NCI-H1930 (cell line): ENCODE measurements at places on chromosomes 5 and 9.

DNA sequence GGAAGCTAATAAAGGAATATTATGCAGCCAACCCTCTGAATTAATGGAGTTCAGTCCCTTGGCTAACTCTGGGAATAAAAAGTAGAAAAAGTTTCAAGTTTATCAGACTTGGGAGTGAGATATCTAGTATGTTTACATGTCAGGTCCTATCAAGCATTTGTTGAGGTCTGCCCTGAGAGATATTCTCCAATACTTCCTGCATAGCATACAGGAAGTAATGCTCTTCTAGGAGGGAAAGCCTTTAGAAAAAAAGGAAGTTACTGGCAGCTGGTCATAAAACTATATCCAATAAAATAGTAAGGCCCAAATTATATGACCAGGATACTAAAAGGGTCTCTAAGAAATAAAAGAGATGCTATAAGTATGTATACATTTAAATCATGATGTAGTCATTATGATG, 594.1 kb upstream of the FTMT start:
- DNase-seq, result no peak

DNA sequence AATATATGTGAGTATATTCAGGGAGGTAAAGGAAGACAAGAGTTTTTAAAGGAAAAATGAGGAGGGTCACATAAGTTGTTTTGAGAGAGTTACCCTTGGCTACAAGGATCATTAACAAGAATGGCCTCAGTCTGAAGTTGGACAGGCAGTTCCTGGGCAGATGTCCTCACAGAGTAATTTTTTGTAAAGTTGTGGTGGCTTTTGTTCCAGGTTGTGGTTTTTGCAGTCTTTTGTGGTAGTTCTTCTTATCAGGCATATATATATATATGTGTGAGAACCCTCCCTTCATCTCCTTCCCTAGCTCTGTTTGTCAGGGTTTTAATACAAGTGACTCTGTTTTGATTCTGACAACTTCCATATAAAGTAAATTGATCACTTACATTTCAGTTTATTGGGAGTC, 60.0 kb downstream of the CSNK1G3 start:
- no peak for DNase-seq

DNA sequence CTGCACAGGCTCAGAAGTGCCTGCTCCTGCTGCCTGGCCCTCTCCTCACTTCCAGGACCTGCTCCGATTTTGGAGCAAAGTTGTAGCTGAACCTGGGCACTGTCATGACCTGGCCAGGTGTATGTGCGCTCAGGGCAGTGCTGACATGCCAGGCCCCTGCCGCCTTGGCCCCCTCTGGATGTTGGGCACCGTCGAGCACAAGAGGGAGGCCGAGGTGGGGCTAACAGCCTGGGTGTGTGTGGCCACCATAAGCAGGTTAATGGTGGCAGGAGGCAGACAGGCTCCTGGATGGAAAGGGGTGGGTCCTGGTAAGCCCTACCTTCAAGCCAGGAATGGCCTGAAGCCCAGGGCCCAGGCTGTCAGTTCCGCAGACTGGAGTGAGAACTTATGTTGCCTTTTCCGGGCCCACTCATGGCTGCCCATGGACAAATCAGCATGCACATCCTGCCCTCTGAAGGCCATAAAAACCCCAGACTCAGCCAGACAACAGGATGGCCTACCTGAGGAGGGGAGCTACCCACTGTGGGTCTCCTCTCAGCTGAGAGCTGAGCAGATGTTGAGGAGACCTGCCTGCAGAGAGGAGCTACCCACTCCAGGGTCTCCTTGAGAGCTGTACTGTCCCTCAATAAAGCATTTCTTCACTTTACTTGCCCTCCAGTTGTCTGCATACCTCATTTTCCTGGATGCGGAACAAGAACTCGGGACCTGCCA, 66.2 kb downstream of the NACC2 start:
- no peak for DNase-seq

DNA sequence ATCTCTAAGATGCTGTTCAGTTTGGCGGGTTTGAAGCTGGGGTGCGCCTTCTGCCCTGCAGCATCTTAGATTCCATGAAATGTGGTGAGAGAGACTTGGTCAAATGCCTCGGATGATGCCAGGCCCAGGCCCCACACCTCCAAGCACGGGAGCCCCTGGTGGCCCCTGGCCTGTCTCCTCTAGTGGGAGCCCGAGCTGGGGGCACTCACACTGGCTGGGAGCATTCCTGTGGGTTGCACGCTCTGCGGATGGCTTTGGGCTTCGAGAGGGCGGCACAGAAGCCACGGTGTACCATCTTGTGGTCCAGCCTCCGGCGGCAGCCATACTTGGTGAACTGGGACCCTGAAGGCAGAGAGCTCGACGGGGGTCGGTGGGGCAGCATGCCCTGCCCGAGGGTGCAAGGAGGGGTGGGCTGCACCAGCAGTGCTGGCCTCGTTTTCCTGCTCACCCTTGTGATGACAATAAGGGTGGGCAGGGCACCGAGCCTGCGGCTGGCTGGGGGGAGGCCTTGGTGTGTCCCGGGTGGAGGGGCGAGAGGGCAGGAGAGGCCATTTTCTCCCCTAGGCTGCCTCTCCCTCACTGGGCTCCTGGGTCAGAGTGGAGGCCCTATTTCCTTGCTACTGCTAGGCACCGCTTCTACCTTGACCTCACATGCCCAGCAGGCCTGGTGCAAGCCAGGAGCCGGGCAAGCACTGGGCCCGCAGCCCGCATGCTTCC, 65.8 kb downstream of the ZNF354C start:
- no peak for DNase-seq

DNA sequence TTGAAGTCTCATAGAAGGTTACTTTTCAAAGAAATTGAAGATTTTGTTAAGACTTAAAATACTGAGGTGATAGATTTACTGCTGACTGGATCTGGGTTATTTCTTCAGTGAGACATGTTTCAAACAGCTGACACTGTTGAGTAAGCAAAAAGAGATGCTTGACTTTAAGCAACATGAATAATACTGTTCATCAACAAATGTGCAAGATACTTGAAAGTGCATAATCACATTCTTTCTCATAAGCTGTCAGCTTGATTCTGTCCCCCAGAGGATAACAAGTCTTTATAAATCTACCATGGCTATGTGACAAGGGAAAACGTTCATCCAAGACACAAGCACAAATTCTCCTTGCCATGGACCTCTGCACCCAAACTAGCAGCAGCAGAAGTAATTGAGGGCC, 260.1 kb upstream of the CDH18 start:
- DNase-seq, result no peak

DNA sequence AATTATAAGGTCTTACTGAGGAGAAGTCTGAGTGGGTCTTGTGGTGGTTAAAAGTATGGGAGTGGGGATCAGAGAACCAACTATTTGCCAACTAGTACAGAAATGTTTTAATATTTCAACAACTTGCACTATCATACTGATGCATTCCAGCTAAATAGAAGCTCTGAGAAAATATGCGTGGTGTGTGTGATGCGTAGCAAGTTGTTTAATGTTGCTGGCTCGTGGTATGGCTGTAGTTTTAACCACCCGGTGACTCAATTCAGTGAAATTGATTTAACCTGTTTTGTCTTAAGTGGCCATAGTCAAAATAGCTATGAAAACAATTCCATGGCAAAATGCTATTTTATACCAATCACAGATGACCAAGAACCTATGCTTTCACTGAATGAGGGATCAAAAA, 176.5 kb upstream of the SLC24A2 start:
- no peak for DNase-seq

DNA sequence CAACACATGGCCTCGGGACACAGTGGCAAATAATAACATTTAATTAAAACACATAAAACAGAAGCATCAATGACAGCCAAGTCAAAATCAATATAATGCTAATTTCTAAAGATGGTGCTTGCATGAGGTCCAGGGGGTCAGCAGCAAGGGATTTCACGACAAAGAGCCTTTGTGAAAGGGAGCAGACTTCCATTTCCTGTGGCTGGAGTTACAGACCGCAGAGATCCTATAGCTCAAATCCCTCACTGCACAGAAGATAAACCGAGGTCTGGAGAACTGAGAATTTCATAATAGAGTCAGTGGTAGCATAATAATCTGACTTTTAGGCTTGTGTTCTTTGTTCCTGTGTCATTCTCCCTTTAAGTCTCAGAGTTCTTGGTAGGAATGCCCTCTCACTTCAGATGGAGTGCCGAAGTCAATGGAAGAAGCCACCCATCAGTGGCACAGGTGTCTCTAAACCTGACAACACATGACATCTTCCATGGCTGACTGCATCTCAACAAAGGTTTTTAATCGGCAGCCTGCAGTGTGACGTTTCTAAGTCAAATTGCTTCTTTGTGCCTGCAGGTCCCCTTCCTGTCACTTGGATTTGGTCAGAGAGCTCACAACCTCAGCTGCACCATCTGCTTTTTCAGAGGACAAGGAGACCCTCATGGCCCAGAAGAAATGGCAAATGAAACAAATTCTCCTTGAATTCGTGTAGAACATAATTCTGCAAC, 67.4 kb downstream of the CARTPT start:
- no peak for DNase-seq

- DNase-seq, result no peak
These were observed 395.1 kb downstream of the CETN3 start for GRCh38 chr5:90014420-90014819.

DNA sequence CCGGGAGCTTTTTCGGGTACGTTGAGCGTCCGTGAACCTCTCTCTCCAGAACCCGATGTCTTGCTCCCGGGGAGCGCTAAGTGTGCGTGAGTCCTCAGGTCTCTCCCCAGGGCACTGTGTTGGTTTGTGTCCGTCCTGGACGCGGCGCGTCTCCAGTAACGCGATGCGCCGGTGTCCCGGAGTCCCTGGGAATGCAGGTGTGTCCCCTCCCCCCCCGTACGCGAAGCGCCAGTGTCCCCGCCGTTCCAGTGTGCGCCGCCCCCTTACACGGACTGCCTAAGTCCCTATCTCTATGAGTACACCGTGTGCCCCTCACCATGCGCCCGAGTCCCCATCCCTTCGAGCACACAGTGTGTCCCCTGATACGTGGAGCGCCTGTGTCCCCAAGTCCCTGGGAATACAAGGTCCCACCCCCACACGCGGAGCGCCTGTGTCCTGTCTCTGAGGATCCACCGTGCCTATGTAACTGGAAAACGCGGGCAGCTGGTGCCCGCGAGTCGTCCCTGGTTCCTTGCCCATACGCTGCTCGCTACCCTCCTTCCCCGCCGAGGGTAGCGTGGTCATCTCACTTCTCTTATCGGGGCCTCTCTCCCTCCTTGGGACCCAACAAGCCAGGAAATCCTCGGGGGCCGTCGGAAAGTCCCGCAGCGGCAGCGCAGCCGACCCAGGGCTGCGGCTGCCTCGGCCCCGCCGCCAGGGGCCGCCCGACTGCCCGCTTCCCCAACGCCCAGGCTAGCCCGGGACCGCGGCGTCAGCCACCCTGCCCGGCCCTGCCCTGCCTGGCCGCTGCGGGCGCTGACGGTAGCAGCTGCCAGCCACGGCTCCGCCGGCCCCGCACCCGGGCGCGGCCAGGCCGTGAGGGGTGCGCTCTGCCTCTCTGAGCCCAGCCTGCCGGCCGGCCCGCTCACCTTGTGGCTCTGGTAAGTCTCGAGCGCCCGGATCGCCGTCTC, 709 bp downstream of the ELL2 start:
- peak; percentile 19 for DNase-seq

DNA sequence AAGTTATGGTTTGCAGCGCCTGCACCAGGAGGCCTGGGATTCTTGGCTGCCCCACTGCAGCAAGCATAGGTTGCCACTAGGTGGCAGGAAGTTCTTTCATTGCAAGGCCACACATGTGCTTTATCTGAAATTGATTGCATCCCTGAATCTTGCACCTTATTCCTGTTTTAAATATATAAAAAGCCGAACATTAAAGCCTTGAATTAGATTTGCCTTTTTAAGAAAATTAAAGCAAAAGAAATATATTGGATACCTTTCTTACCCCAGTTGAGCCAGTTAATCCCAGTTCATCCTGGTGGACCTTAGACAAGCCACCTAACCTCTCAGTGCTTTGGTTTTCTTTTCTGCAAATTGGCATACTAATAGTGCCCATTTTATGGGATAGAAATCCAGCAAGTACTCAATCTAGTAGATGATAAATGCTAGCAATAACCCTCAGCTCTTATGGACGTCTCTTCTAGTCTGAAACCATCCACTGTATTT, 6.3 kb upstream of the TRMT10B start:
- DNase-seq, result peak; percentile 56

DNA sequence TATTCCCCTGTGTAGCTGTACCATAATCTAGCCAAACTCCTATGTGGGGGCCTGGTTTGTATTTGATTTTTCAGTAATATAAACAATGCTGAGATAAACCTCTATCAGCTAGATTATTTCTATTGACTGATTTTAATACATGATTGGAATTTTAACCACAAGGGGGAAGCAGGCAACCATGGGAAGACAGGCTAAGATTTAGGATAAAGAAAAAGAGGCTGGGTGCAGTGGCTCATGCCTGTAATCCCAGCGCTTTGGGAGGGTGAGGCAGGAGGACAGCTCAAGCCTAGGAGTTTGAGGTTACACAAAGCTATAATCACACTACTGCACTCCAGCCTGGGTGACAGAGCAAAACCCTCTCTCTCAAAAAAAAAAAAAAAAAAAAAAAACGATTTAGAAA, 18.1 kb upstream of the GPX3 start:
- DNase-seq, result no peak

- DNase-seq, result no peak
These were observed 185.0 kb downstream of the CNTLN start for GRCh38 chr9:17319864-17320263.

GRCh38 chr9:33868440-33868973, 51.5 kb downstream of the UBE2R2 start:
- DNase-seq, result no peak

GRCh38 chr9:131197160-131197911, 72.0 kb downstream of the NUP214 start:
- DNase-seq, result no peak

DNA sequence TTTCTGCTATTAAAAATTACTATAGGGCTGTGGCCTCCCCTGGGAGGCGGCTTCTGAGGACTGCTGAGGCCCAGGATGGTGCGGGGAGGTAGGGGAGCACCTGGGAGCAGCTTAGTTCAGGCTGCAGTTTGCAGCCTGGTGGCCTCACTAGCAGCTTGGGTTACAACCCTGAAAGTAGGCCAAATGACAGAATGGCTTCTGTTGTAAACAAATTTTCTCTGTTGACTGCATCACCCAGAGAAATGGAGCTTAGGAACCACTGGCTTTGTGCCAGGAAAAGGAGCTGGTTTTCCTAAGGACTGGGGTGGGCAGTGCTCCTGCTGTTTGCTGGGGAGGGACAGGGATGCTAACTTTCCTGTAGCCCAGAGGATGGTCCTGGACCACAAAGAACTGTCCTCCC, 130.3 kb downstream of the ENTREP1 start:
- DNase-seq, result no peak

GRCh38 chr5:157356576-157356975, 90.7 kb downstream of the CYFIP2 start:
- no peak for DNase-seq

DNA sequence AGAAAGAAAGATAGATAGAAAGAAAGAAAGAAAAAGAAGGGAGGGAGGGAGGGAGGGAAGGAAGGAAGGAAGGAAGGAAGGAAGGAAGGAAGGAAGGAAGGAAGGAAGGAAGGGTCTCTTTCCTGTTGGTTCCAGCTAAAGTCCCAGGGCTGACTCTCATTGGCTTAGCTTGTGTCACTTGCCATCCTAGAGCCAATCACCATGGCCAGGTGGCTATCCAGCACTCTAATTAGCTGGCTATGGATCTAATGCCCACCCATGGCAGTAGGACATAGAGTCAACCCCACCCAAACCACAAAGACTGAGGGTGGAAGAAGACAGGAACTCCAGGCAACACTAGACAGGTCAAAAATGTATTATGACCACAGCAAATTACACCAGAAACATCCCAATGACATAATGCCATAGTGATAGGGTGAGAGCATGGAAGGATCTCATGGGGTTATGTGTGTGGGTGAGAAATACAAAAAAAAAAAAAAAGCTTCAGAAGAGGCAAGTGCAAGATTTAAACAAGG, 10.8 kb upstream of the CPLX2 start:
- DNase-seq, result no peak
